ENCODE measurements at places on chromosomes 7 and 10.

- no peak for DNase-seq
These were observed 75.0 kb downstream of the ARHGAP12 start for GRCh38 chr10:31853629-31854028.

DNA sequence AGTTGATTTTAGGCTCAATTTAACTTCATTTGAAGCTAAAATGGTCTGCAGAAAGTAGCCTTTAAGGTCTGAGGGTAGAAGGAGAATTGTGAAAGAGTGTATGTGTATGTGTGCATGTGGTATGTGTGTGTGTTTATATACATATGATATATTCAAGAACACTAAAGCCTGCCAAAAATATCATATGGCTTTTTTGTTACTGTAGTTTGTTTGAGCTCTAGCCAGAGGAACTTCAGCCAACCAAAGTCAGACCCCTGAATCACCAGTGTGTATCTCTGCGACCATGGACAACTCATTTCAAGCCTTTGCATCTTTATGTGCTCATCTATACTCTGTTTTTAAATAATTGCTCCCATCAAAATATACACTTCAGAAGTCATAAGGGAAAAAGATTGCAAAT lies 58.4 kb upstream of the HDAC9 start:
- DNase-seq, result no peak

DNA sequence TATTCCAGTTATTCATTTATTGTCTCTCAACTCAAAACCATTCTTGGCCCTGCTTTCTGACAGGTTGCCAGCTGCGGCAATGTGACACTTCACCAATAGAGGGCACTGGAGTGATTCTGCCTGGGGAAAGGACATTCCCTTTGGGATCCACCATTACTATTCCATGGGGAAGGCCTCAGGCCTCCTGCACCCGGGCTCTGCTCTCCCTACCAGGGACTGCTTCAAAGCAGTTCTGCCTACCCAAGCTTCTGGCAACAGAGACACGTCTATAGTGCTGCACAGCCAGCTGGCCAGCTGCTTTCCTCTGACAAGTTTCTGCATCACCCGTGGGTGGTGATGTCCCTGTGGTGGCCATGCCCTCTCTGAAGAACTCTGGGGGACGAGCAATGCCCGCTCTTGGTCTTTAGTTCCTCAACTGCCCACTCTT lies 163.8 kb downstream of the ELMO1 start:
- DNase-seq, result peak; percentile 17

- no peak for DNase-seq
These were observed 9.1 kb downstream of the PON2 start for GRCh38 chr7:95425694-95426093.

DNA sequence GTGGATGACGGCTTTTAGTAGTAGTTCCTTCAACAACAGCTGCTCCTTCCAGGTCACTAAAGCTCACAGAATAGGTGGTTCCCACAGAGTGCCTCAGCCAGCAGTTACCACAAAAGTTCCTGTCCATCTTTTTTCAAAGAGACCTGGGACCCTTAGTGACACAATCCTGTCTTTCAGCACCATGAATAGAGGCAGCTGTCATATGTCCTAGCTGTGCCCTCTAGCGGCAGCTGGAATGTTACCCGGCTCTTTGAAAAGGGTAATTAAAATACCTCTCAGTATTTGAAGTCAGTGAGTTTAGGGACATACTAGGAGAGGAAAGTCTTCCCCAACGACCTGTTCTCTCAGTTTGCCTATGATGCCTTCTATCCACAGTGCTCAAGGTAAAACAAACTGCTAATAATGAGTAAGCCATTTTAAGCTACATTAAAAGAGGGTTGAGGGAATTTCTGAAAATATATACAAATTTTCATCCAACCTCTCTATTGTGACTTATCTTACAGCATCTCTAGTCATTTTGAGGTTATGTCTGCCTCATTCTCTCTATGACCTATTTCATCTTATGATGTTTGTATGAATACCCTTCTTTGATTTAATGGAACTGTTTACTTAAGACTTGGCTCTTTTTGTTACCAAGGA lies 290.8 kb downstream of the NXPH1 start:
- peak; percentile 75 for DNase-seq

GRCh38 chr7:29764227-29764626 lies 42.1 kb upstream of the WIPF3 start:
- DNase-seq, result peak; percentile 21

- DNase-seq, result no peak
These were observed 194.1 kb upstream of the FRMD4A start for GRCh38 chr10:14524691-14525324.

Measured in DMS153 (cell line).